ENCODE measurements at places on chromosomes 3 and 15.
A peak's percentile ranks its signal among the peaks of the same experiment; 100 is the strongest.

DNA sequence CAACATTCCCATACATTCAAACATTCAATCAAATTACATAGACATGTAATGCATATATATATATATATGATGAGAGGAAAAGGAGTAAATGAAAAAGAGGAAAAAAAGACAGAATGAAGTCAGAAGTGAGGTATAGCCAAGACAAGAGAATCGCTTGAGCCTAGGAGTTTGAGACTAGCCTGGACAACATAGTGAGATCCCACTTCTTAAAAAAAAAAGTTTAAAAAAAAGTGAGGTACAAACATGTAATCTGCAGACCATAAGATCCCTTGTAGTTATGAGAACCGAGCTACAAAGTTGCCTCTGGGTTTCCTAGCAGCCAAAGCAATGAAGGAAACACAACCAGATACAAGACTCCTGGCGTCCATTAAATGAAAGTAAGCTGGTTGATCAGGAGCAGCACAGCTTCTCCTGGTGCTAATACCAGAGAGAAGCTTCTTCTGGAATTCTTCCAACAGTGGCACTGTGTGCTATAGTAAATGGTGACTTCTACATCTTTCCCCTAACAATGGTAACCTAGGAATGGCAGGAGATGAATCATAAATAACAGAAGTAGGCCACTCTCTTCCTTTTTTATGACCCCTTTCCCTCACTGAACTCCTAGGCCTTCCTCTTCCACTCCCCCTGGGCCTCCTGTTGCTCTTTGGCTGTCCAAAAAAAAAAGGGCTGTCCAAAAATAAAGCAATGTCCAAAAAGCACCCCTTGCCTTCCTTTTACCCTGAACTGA is 3.5 kb downstream of the KCNMB3 start:
- DNase-seq, result no peak

- no peak for DNase-seq
Observed at GRCh38 chr15:59240036-59240435, 33.4 kb downstream of the LDHAL6B start.

GRCh38 chr3:153145454-153145853 is 16.6 kb upstream of the RAP2B start:
- no peak for DNase-seq

GRCh38 chr3:69212411-69213160 is 90.2 kb upstream of the LMOD3 start:
- DNase-seq, result peak; percentile 82

DNA sequence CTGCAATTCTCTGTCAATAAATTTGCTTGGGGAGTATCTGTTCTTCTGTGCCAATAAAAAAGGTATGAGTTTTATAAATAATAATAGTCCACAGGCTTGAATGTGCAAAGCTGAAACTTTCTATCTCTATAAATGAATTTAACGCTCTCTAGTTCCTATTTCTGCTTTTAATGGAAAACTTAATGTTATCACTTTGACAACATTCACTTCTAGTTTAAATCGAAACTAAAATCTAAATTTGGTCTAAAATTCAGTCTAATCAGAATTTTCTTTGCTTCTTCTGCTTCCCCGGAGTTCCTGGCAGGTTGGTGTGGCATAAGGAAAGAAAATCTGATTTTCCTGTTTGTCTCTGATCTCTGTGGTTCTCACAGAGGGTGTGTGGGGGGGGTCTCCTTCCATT is 450.1 kb upstream of the TBL1XR1 start:
- no peak for DNase-seq

DNA sequence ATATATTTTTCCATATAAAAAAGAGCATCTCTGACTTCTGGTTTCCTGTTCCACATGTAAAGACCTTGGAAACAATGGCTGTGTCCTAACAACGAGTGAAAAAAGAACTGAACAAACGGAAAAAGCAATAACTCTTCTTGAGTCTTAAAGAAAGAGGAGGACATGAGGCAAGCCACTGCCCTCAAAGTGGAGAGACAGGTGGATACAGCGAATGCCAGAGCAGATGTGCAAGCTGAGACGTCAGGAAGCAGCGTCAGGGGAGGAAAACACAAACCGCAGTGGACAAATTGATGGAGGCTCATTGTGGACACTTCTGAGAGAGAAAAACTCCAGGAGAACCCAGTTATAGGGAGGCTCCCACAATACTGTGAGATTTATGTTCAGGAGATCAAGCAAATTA is 208.0 kb upstream of the MME start:
- peak; percentile 69 for DNase-seq

GRCh38 chr15:67523330-67523729 is 2.4 kb downstream of the C15orf61 start:
- no peak for DNase-seq

DNA sequence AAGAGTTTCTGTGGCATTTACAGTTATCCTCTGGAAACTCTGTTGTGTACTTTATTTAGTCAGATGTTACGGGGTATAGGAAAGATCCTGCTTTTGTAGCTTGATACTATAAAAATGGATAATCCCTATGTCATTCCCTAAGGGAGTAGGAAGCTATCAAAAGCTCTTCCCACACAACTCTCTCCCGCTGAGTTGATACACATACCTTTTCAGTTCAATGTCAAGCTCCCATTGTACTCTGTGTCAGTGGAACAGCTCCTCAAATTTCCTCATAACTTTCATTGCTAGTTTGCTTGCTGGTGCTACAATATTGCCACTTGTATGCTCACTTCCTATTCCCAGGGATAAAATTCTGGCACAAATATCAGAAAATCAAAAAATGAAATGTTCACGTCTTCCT is 893.3 kb upstream of the GBE1 start:
- no peak for DNase-seq

DNA sequence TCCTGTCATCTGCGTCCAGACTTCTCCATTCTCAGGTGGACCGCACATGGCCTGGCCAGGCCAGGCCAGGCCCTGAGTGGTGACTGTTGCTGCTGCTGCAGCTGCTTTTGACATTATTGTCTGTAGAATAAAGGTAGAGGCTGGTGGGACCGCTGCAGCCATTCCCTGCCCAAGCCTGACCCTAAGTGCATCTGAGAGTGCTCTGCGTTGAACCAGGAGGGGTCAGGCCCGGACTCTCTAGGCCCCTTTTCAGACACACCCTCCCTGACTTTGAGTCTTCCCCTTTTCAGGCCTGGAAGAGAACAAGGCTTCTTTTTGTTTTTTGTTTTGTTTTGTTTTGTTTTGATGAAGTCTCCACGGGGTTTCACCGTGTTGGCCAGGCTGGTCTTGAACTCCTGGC is 54.6 kb upstream of the FLNB start:
- no peak for DNase-seq

DNA sequence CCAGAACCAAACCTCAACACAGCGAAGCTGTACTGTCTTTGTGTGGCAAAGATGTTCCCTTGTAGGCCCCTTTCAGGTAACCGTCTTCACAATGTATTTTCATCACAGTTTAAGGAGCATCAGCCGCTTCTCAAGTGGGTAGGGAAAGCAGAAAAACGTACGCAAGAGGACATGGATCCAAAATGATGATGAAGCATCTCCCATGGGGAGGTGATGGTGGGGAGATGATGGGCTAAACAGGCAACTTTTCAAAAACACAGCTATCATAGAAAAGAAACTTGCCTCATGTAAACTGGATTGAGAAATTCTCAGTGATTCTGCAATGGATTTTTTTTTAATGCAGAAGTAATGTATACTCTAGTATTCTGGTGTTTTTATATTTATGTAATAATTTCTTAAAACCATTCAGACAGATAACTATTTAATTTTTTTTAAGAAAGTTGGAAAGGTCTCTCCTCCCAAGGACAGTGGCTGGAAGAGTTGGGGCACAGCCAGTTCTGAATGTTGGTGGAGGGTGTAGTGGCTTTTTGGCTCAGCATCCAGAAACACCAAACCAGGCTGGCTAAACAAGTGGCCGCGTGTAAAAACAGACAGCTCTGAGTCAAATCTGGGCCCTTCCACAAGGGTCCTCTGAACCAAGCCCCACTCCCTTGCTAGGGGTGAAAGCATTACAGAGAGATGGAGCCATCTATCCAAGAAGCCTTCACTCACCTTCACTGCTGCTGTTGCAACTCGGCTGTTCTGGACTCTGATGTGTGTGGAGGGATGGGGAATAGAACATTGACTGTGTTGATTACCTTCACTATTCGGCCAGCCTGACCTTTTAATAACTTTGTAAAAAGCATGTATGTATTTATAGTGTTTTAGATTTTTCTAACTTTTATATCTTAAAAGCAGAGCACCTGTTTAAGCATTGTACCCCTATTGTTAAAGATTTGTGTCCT is 60.0 kb downstream of the AAGAB start:
- DNase-seq, result no peak

GRCh38 chr15:51202783-51203182 is 108.1 kb upstream of the TNFAIP8L3 start:
- peak; percentile 6 for DNase-seq

- no peak for DNase-seq
Observed at GRCh38 chr15:50100486-50100885, 18.5 kb downstream of the ATP8B4 start.

DNA sequence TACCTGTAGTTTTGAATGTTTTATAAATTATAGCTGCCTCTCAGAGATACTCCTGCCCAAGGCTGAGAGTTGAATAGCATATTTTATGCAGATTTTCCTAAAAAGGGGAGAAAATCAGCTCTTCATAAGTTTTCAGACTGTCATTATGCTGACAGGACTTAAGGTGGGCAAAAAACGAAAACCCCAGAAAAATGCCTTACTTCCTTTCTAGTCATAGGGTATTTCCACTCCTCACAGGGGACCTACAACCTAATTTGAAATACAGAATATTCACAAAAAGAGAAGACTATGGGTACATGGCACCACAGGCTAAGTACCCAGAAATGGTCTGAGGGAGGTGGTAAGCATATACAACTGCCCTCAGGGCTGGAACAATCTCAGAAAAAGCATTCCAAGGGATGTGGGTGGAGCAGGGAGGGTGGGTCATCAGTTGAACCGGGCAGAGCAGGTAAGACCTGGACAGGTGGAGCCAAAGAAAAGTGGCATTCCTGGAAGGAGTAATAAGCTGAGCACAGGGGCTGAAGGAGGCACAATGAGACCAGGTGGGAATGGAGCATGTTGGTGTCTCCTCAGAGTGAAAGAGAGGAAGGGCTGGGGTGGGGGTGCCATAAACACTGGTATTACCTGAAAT is 10.6 kb upstream of the OXSR1 start:
- no peak for DNase-seq

- DNase-seq, result no peak
Observed at GRCh38 chr3:99562990-99563607, 75.3 kb upstream of the COL8A1 start.

DNA sequence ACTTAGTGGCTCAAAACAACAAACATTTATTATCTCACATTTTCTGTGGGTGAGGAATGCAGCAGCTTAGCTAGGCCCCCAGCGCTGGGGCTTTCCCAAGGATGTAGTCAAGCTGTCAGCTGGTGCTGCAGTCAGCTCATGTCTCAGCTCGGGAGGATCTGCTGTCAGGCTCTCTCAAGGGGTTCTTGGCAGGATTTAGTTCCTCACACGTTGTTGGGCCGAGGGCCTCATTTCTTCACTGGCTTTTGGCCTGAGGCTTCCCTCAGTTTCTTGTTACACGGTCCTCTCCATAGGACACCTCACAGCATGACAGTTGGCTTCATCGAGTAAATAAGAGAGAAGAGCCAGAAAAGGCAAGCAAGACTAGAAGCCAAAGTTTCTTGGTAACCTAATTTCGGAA is 13.7 kb upstream of the U2SURP start:
- DNase-seq, result no peak

DNA sequence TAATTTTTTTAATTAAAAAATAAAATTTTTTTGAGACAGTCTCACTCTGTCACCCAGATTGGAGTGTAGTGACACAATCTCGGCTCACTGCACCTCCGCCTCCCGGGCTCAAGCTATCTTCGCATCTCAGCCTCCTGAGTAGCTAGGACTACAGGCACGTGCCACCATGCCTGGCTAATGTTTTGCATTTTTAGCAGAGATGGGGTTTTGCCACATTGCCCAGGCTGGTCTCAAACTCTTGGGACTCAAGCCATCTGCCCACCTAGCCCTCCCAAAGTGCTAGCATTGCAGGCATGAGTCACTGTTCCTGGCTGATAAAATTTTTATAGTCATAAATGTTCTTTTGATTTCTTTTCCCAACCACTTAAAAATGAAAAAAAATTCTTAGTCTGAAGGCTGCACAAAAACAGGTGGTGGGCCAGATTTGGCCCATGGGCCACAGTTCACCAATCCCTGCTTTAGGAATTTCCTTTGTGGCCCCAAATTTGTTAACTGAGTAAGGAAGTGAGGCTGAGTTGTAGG is 9.2 kb downstream of the UBA5 start:
- DNase-seq, result no peak

GRCh38 chr3:45749880-45750279 is 46.5 kb downstream of the SLC6A20 start:
- no peak for DNase-seq

- no peak for DNase-seq
Observed at GRCh38 chr15:91784973-91785709, 68.4 kb upstream of the SLCO3A1 start.

DNA sequence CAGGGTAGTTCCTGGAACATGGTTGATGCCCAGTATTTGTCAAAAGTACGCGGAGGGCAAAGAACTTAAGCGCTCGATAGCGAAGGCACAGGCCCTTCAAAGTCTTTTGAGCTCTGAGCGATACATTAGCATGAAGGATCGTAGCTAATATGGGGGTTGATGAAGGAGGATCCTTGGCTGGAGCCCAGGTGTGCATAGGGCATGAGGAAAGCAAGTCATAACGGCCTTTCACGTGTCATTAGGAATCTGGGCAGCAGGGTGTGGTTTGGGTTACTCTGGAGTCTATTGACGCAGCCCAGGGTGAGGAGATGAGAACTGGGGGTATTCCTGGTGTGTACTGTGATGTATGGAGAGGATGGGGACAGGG is 31.7 kb downstream of the SPINK8 start:
- no peak for DNase-seq

GRCh38 chr3:20232906-20233780 is 47.1 kb upstream of the SGO1 start:
- DNase-seq, result no peak

DNA sequence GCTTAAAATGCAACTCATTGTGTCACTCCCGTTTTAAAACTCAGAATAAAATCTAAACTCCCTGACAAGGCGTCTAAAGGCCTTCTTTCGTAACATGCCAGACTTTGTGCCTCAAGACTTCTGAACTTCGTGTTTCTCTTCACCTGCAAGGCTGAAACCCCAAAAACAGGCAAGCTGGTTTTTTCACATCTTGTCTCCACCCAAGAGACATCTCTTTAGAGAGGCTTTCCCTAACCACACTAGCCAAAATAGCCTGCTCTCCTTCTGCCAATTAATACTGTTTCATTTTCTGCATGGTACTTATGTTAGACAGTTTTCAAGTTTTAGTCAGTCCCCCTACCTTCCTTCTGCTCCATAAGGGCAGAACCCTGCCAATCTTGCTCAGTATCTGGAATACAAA is 41.6 kb downstream of the RAF1 start:
- no peak for DNase-seq

DNA sequence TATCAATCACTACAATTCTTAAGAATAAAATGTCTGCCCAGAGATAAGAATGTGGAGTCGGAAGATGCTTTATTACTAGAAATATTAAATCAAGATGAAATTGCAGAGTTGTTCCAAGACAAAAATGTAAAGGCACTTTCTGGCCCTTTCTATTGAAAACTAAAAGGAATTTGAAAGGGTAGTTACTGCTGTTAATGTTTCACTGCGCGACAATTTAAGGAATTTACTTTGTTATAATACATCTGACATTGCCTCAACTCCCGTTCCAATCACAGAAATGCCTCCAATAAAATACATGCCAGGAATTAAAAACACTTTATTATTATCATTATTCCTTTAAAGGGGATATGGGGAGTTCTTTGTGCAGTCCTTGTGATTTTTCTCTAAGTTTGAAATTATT is 26.4 kb downstream of the RSL24D1 start:
- no peak for DNase-seq

- DNase-seq, result no peak
Observed at GRCh38 chr3:187986514-187986934, 167.4 kb upstream of the LPP start.

Measured in hematopoietic multipotent progenitor cell (in vitro differentiated cells).